ENCODE measurements at places on chromosomes 16 and 17. TPM values are rescaled to one million over a fixed set of nuclear protein-coding genes. Genes with fewer than 3 reads are reported as not detected.

Gene TBC1D26
- 0.07 TPM for polyA plus RNA-seq

Gene OR3A2
- polyA plus RNA-seq = not detected

Gene ZNF174
- polyA plus RNA-seq = 6.7 TPM

Gene CLEC19A
- not detected for polyA plus RNA-seq

Gene SLC38A8
- 30.8 TPM for polyA plus RNA-seq

Gene KAT8
- 107 TPM for polyA plus RNA-seq

Gene CDRT15L2
- not detected for polyA plus RNA-seq

Gene PRRT2
- 0.62 TPM for polyA plus RNA-seq

Gene PSMD7
- polyA plus RNA-seq = 91.9 TPM

Gene CMC2
- polyA plus RNA-seq = 341 TPM

Gene TUBB3
- polyA plus RNA-seq = 0.59 TPM

Gene SPDYE4
- not detected for polyA plus RNA-seq

Gene MYOCD
- 13.9 TPM for polyA plus RNA-seq

Gene TEX14
- polyA plus RNA-seq = 0.07 TPM

Gene CCL13
- polyA plus RNA-seq = 2.3 TPM

Gene PLA2G10
- 0.03 TPM for polyA plus RNA-seq

Gene SOX9
- 16.1 TPM for polyA plus RNA-seq

Gene TAF15
- polyA plus RNA-seq = 72.2 TPM

Gene ZPBP2
- polyA plus RNA-seq = not detected

Gene BCO1
- not detected for polyA plus RNA-seq

Gene PRR29
- 0.66 TPM for polyA plus RNA-seq

Gene OTOA
- 0.07 TPM for polyA plus RNA-seq

Gene TBC1D16
- 4.8 TPM for polyA plus RNA-seq

Gene CHD3
- polyA plus RNA-seq = 13.7 TPM

Gene CCL4
- polyA plus RNA-seq = 0.80 TPM

Gene CCL8
- not detected for polyA plus RNA-seq

Gene ENPP7
- polyA plus RNA-seq = not detected

Gene FADS6
- polyA plus RNA-seq = not detected

Gene SBK1
- 0.38 TPM for polyA plus RNA-seq

Gene PYY
- not detected for polyA plus RNA-seq

Gene CPHXL2
- polyA plus RNA-seq = not detected

Gene MMP15
- polyA plus RNA-seq = 31.4 TPM

Gene KRTAP16-1
- not detected for polyA plus RNA-seq

Measured in heart right ventricle (tissue), 16 donors.